Epithelial cell of proximal tubule (primary cell): ENCODE measurements at places on chromosomes 12 and 14.

GRCh38 chr12:128606051-128606450 lies 217.7 kb downstream of the SLC15A4 start:
- DNase-seq = no peak

DNA sequence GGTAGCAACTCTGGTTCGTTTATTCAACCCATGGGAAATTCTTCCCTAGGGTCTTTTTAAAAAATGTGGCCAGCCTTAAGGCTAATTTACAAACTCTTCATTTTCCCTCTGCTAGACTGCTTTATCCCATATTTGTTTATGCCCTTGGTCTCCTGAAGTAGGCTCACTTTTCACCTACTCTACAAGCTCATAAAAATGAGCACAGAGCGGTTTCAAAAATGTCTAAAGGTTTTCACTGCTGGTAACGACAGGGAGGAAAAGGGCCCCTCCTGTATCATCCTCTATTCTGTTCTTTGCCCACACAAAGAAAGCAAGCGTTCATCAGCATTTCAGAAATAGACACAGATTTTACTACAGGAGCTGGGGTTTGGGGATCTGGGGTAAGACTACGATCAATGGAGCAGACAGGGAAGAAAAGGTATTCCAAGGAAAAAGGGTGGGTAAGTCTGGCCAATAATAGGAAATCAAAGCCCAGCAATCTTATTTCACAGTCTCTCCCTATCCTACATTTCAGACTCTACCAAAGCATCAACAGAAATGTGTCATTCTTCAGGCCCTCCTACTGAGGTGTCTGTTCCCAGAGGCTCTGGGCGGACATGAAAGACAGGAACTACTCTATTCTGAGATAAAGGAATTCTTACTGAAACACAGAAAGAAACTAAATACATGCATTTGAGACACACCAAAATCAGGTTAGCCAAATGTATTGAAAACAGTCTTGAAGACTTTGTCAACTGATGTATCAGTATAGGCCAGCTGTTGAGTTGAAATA lies 86.4 kb downstream of the SPPL3 start:
- no peak for DNase-seq

DNA sequence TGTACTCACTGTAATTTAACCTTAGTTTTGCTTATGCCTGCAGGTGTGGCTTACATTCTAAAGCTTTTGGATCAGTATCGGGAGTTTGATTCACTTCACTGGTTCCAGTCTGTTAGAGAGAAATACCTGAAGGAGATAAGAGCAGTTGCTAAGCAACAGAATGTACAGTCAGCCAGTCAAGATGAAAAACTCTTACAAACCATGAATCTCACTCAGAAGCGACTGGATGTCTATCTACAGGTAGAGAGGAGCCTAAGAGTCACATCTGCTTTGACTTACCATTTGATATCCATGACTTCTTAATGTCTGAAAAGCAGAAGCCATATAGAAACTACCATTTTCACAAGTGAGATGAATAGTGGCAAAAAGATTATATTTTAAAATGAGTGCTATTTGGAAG lies 56.5 kb downstream of the WASHC4 start:
- DNase-seq = no peak

DNA sequence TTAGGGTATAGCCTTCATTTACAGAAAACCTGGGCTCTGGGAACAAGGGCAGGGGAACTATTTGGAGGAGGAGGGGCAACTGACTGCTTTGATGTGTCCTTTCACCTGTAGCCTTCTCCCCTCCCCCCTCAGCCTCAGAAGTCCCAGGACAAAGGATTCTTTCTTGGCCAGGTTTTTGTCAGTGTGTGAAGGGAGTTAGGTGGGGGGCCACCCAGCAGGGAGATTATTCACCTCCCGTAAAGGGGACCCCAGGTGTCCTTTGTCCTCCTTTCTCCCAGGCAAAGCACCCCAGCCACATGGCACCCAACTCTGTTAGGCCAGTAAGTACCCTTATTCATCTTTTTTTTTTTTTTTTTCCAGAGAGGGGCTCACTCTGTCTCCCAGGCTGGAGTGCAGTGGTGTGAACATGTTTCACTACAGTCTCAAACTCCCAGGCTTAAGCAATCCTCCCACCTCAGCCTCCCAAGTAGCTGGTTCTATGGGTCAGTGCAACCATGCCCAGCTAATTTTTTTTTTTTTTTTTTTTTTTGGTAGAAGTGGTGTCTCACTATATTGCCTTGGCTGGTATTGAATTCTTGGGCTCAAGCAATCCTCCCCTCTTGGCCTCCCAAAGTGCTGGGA lies 723 bp upstream of the NFE2 start:
- DNase-seq = no peak

DNA sequence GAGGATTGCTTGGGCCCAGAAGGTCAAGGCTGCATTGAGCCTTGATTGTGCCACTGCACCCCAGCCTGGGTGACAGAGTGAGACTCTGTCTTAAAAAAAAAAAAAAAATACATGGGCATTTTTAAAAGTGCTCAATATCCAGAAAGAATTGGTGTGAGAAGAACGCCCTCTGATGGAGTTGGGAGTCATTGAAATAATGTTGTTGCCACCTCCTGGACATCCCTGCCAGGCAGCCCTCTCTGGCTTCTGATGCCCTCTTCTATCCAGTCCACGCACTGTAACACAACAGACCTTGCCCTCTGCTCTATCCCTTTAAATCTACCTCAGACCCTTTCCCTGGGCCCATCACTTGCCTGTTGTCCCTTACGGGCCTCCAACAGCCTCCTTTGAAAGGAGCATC lies 4.9 kb downstream of the PTGDR start:
- no peak for DNase-seq

DNA sequence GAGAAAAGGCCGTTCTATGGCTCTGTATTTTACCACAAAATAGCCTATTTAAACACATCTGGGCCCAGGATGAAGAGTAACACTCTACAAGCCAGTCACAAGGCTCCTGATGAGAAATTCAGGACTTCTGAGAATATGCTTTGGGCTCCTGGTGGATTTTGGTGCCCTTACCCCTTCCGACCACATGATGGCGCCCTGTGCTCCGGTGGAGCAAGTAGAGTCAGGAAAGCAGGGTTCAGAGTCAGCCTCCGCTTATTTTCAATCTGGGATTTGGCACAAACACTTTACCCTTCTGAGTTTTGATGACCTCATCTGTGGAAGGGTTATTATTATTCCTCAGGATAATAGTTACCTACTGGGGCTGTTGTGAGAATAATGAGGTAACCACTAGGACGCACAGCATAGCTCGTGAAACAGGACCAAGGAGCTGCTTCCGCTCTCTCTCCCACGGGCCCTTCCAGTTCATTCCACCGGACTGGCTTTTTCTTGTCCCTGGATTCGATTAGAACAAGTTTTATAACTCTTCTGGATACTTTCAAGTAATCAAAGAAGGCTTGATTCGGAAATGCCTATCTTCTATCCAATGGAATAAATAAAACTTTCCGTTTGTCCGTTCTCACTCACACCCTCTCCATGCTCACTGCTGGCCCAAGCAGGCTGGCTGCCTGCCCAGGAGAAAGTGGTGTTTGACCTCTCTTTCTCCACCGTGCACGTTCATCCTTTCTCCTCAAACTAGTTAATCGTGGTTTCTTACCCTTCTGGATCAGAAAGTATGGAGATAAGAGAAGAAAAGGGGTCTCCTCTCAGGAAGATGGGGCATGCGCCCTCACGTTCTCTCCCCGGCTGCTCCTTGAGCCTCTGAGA lies 104.6 kb downstream of the GALC start:
- DNase-seq = no peak

GRCh38 chr14:95500201-95500681 lies 16.2 kb downstream of the SYNE3 start:
- no peak for DNase-seq

- no peak for DNase-seq
These were observed 12.9 kb downstream of the C14orf93 start for GRCh38 chr14:22996768-22997654.

DNA sequence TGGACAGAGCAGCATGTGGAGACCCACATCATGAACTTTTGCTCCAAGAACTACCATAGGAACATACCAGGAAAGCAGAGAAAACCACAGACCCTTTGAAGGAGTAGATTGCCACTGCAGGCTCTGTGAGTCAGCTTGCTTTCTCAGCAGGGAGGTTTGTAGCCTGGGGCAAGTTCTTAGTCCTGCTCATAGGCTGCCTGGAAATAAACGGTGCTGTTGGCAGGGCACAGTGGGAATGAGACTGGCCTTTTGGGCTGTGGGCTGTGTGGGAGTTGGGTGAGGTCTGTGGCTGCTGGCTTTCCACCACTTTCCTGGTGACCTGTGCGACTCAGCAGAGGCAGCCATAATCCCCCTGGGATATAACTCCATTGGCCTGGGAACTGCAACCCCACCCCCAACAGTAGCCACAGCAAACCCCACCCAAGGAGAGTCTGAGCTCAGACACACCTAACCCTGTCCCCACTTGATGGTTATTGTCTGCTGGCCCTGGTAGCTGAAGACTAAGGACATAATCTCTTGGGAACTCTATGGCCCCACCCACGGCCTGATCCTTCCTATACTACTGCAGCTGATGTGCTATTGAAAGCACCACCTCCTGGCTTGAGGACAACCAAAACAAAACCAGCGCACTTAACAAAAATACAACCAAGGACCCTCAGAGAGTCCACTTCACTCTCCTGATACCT lies 192.1 kb upstream of the GARIN6 start:
- DNase-seq = peak; percentile 85

- no peak for DNase-seq
These were observed 33.6 kb downstream of the UBR7 start for GRCh38 chr14:93240678-93241000.

DNA sequence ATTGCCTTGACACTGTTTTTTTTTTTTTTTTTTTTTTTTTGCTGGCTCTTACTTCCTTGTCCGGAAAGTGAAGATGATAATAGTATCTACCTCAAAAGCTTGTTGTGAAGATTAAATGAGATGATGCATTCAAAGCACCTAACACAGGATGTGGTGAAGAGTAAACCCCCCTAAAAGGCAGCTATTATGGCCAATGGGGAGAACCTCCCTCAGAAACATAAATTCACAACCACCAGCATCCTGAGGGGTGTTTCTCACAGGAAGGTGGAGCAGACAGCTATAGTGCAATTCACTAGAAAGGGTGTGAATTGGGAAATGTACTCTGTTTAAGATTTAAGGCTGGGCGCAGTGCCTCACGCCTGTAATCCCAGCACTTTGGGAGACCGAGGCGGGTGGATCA lies 85.4 kb upstream of the CRY1 start:
- no peak for DNase-seq

DNA sequence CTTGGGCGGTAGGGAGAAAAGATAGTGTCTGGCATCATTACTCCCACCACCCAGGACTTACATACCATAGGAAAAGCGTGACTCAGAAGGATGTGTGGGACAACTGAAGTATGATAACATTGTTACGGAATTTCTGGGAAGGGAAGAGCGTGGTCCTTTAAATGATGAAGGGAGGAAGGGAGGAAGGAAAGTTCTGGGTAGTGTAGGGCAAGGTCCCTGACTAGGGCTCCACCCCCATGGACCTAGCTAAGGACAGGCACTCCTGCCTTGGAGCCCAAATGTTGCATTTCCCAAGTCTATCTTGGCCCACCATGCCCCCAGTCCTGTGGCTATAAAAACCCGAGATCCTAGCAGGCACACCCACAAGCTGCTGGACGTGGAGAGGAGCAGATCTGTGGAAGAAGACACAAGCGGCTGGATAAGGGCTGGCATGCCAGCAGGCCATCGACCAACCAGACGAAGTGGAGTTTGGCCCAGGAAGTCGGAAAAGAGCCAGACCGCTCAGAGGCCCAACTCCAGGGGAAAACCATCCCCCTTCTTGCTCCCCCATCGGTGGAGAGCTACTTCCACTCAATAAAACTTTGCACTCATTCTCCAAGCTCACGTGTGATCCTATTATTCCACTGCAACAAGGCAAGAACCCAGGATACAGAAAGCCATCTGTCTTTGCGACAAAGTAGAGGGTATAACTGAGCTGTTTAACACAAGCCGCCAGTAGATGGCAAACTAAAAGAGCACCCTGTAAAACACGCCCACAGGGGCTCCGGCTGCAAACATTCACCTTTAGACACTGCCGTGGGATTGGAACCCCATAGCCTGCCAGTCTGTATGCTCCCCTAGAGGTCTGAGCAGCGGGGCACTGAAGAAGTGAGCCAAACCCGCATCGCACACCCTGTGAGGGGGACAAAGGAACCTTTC lies 23.0 kb upstream of the RAB21 start:
- no peak for DNase-seq

DNA sequence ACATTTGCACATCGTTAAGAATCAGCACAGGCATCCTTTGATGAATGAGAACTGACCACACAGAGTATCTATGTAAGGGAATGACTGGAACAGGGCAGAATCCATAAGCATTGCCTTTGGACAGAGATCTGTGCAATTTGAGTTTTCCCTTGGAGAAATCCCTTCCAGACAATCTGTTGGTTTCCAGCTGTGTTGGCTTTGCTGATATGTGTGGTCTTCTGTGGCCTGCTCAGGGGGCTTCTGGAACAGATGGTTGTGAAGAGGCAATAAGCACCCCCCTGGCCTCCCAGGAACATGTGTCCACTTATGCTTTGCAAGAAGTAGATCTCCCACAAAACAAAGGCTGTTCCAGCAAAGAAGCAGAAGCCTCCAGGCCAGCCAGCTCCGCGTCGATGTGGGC lies 111.4 kb upstream of the TMEM132C start:
- DNase-seq = no peak

- no peak for DNase-seq
These were observed 477.9 kb downstream of the ATP23 start for GRCh38 chr12:58419196-58419760.

DNA sequence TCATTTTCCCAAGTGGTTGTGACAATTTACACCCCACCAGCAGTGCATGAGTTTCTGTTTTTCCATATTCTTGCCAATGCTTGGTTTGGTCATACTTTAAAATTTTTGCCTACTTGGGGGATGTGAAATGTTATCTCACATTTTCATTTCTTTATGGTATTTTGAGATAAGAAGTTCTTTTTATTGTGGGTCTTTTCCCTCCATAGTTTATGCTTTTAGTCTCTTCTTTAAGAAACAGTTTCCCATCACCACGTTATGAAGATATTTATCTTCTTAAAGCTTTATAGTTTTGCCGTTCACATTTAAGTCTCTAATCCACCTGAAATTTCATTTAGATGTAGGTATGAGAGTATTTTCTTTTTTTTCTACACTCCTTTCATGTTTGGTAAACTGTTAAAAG lies 95.7 kb downstream of the PPM1A start:
- DNase-seq = no peak

DNA sequence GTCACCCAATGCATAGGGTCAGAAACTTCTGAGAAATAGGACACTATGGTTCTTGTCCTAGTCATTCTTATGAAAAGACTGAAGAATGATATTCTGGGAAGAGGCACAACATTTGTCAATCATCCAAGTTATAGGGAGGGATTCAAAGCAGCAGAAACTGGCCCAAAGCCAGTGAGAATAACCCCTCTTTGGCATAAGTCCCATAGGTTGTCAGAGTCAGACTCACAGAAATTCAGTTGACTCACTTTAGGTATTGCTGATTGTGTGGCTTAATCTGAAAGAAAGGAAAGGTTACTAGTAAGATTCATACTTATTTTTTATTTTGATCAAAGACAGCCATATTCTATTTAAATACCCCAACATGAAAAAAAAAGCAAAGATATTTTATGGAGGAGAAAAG lies 151.0 kb downstream of the SRGAP1 start:
- no peak for DNase-seq

GRCh38 chr12:109981311-109981710 lies 14.9 kb downstream of the GIT2 start:
- no peak for DNase-seq
